ENCODE measurements at places on chromosomes 3 and 15.

- no peak for DNase-seq
Observed at GRCh38 chr15:62564886-62565633, 400.0 kb upstream of the C2CD4B start.

GRCh38 chr3:43968465-43968864 lies 273.2 kb upstream of the TOPAZ1 start:
- DNase-seq: no peak

GRCh38 chr15:43376017-43376705 lies 5.3 kb downstream of the TUBGCP4 start:
- no peak for DNase-seq

- peak; percentile 67 for DNase-seq
Observed at GRCh38 chr15:79682285-79682684, 214.5 kb downstream of the MTHFS start.

- DNase-seq: no peak
Observed at GRCh38 chr3:127473244-127474024, 117.1 kb downstream of the TPRA1 start.

DNA sequence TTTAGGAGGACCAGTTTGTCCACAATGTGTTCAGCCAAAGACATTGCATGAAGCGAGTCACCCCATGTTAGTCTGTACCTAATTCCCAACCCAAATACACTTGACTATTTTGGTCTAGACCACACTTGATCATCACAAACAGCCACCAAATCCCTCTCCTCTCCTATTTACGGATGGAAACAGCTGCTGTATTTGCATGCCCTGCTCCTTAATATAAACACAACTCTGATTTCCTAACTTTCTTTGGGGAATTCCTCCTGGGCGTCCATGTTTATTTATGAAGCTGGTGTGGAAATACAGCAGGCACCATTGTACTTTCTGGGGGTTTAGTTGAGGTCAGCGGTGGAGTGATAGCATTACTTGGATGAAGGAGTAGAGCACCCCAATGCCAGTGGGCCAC lies 235.2 kb downstream of the TLE3 start:
- no peak for DNase-seq

DNA sequence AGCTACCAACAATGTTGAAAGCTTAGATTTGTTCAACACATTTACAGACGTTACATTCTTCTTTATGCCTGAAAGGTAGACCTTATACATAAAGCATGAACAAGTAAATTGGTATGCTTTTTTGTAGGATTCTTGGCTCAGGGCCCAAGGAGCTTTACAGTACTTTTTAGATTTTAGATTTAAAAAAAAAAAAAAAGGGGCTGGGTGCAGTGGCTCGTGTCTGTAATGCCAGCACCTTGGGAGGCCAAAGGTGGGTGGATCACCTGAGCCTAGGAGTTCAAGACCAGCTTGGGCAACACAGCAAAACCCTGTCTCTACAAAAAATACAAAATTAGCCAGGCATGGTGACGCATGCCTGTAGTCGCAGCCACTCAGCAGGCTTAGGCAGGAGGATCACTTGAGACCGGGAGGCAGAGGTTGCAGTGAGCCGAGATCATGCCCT lies 39.7 kb downstream of the MEF2A start:
- DNase-seq: no peak

GRCh38 chr3:99892332-99892731 lies 74.7 kb downstream of the CMSS1 start:
- no peak for DNase-seq

- DNase-seq: peak; percentile 9
Observed at GRCh38 chr15:78364233-78364632, 24.1 kb downstream of the CRABP1 start.

- DNase-seq: no peak
Observed at GRCh38 chr15:28933710-28934445, 48.1 kb downstream of the APBA2 start.

GRCh38 chr3:63824309-63824708 lies 5.2 kb downstream of the C3orf49 start:
- DNase-seq: no peak

GRCh38 chr3:32181796-32182195 lies 56.7 kb upstream of the CMTM8 start:
- DNase-seq: no peak

DNA sequence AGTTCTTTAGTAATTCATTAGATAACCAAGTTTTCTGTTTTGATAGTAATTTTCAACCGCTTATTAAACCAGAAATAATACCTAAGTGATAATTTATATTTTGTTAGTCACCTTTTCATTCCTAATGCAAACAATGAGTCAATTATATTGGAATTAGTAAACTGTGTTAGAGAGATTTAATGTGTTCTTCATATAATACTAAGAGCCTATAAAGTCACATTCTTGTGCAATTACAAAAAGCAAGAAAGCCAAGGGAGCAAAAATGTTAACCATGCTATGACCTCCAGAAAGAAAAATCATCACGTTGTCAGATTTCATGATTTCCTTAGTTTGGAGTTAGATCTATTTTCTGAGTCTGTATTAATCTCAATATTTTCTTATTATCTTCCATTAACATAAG lies 108.8 kb upstream of the SAMMSON start:
- no peak for DNase-seq

DNA sequence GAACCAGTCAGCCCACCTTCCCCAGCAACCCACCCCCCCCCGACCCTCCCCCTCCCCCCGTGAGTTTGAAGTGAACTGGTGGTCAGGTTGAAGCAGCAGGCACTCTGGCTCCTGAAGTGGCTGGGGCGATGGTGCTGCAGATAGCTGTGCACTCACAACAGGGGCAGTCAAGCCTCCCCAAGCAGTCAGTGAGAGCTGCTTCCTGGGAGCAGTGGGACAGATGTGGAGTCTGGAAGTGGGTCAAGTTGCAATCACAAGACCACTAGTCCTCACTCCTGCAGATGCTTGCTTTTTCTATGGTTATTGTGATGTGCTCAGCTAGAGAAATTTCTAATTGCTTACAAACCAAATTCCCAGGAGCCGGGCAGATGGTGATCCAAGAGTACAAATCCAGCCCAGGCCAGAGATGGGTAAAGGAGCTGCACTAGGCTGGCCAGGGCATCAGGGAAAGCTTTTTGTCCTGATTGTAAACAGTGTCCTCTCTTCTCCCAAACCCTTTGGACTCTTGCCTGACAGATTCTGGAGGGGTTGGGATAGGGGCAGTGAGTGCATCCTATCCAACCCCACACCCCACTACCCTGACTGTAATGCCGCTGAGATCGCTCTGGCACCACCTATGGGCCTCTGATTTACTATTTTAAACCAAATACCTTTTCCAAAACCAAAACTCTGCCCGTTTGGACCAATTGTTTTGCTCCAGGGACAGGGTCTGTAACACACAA lies 9.8 kb upstream of the CLPX start:
- DNase-seq: no peak

DNA sequence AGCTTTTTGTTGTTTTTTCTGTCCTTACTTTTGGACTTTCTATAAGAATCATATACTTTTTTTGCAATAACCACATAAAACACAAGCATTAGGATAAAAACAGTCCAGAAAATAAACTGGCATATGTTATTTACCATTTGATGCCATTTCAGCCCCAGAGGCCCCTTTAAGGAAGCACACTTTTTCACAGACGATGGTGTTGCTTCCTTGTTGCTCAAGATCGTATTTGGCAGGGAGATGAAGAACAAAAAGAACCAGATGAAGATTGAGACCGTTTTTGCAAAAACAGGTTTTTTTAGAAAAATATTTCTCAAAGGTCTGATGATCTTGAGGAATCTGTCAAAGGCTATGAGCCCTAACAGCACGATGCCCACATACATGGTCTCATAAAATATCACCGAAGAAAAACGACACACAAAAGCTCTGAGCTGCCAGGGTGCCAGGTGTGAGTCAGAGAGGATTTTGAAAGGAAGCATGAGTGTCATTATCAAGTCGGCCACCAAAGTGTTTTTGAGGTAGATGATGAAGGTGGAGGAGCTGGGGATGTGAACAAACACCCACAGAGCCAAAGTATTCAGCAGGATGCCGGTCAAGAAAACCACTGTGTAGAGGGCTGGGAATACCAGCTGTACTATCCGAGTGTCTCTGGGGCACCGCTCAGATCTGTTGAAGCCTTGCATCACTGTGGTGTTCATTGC lies 902 bp downstream of the P2RY13 start:
- no peak for DNase-seq

DNA sequence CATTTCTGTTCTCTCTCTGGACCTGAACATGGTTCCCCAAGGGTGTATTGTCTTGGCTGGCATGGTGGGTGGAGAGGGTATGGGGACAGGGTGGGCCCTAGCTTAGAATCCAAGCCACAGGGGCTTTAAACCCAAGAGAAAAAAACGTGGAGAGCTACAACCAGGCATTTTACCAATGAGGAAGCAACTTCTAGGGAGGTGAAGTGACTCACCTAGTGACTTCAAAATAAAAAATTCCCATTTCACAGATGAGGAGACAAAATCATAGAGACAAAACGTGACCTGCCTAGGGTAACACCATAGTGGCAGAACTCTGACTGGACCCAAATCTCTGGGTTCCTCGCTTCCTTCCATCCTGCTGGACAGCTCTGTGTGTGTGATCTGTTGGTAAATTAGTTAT lies 216.8 kb downstream of the RPLP1 start:
- DNase-seq: no peak

GRCh38 chr3:17742880-17743657 lies 638 bp upstream of the TBC1D5 start:
- DNase-seq: no peak

GRCh38 chr3:138877226-138877625 lies 42.5 kb upstream of the PIK3CB start:
- DNase-seq: no peak

All from GM04503 (cell line).